ENCODE measurements at places on chromosomes 2 and 18.

GRCh38 chr2:8307606-8308180, 374.2 kb upstream of the ID2 start:
- no peak for DNase-seq

- no peak for DNase-seq
These were observed 310.2 kb upstream of the NRP2 start for GRCh38 chr2:205372141-205372540.

DNA sequence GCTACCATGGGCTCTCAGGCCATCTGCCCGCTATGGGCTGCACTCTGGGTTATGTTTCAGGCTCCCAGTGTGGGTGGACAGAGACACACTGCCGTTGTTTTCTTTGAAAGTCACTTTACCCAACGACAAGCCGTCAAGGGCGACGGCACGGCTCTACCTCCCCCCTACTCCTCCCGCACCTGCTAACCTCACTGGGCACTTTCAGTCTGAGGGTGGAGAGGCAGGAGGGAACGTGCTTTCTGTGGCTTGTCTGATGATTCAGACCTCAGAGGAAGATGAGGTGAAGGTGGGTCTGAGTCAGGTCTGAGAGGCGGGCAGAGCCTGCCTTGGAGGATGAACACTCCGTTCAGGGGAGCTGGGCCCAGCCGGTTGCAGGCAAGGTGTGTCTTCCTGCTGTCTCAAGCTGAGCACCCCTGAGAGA, 147.6 kb upstream of the HDAC4 start:
- DNase-seq: no peak

- DNase-seq: no peak
These were observed 180.3 kb upstream of the ETAA1 start for GRCh38 chr2:67216881-67217280.

DNA sequence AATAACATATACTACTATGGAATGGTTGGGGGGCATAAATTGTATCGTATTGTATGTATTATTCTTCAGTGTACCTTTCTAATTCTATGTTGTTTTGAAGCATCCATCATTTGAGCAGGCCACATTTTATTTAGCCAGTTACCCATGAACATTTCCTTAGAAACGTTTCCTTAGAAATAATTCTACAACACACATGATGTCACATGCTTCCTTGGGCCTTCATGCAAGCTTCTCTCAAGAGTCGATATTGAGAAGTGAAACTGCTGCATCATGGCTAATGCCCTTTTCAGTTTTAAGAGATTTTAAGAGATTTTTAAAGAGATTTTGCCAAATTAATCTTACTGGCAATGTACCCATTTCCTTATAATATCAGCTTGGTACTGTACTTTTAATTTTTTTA, 63.9 kb downstream of the ALPK2 start:
- no peak for DNase-seq
